ENCODE measurements at places on chromosomes 2 and 18. TPM values are rescaled to one million over a fixed set of nuclear protein-coding genes. Genes with fewer than 3 reads are reported as not detected.

Gene REG1B
- total RNA-seq = 4,279 TPM

- H3K4me1 ChIP-seq = peaks cover 2% of the 10 kb centered on the region
- no peak for DNase-seq
- no peak overlapping the region for H3K27ac ChIP-seq
- H3K27me3 ChIP-seq = no peaks in the 10 kb centered on the region
Observed at GRCh38 chr2:236882930-236883329, 202.8 kb upstream of the COPS8 start.

DNA sequence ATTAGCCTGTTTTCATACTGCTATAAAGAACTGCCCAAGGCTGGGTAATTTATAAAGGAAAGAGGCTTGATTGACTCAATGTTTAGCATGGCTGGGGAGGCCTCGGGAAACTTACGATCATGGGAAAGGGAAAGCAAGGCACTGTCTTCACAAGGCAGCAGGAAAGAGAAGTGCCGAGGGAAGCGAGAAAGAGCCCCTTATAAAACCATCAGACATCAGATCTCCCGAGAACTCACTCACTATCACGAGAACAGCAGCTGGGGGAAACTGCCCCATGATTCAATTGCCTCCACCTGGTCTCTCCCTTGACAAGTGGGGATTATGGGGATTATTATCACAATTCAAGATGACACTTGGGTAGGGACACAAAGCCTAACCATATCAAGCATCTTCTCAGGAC, 23.3 kb downstream of the RHOB start:
- H3K36me3 ChIP-seq = no peaks in the 10 kb centered on the region
- no peaks in the 10 kb centered on the region for H3K27me3 ChIP-seq
- H3K27ac ChIP-seq = no peak overlapping the region
- no peak overlapping the region for H3K4me3 ChIP-seq
- DNase-seq = no peak

- no peaks in the 10 kb centered on the region for H3K4me1 ChIP-seq
- H3K36me3 ChIP-seq = no peaks in the 10 kb centered on the region
- no peak overlapping the region for H3K27ac ChIP-seq
- H3K4me3 ChIP-seq = no peak overlapping the region
- no peak for DNase-seq
- no peaks in the 10 kb centered on the region for H3K27me3 ChIP-seq
Observed at GRCh38 chr2:197240421-197241041, 70.0 kb downstream of the ANKRD44 start.

DNA sequence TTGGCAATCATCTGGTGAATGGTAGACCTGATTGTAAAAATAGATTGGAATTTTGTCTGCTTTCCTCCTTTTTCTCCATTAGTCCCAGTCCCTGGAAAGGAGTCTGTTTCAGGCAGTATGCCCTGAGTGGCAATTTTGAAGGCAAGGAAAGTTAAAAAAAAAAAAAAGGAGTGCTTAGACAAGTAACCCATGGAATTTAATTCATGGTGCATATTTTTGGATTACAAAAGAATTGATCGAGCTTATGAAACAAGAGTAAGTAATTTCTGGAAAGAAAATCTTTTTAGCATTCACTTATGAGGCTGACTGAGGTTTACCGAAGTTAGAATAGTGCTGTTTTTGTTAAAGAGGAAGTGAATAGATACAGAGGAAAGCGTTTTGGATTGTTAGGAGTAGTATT, 29.4 kb upstream of the TMEM178A start:
- DNase-seq = no peak
- no peak overlapping the region for H3K27ac ChIP-seq

All from body of pancreas (tissue), 4 donors.